ENCODE measurements at places on chromosomes 3 and 15. TPM values are rescaled to one million over a fixed set of nuclear protein-coding genes. Genes with fewer than 3 reads are reported as not detected.

- no peak for DNase-seq
Measured at GRCh38 chr3:30201715-30202114, 404.7 kb upstream of the TGFBR2 start.

GRCh38 chr15:28975766-28976179 lies 90.0 kb downstream of the APBA2 start:
- no peak for DNase-seq

- DNase-seq = no peak
Measured at GRCh38 chr3:177427540-177427939, 230.3 kb upstream of the TBL1XR1 start.

DNA sequence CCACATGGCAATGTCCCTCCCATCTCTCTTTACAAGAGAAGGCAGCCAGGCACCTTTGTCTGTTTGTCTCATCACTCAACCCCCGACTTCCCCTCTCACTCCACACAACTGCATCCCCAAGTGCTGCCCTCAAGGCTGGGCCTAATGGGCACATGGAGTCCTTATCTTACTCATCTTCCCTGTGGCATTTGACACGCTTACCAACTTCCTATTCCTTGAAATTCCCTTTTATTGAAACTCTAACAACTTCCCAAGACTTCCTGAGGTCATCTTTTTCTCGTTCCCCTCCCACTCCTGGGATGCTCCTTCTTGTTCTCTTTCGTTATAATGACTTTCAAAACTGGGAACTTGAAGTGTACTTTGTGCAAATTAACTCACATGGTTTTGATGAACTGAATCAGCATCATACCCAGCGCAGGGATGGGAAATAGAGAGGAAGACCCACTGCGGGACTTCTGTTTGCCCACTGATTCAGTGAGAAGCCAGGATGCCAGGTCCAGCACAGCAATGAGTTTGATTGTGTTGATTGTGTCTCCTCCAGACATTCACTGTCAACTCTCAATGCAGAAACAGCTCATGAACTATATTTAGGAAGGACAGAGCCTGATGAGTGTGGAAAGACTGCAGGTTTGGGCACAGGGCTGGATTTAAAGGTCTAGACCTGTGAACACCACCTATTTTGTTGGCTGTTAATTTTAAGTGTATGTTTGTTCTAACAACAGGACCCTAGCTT lies 104.7 kb upstream of the TNIK start:
- DNase-seq = no peak

DNA sequence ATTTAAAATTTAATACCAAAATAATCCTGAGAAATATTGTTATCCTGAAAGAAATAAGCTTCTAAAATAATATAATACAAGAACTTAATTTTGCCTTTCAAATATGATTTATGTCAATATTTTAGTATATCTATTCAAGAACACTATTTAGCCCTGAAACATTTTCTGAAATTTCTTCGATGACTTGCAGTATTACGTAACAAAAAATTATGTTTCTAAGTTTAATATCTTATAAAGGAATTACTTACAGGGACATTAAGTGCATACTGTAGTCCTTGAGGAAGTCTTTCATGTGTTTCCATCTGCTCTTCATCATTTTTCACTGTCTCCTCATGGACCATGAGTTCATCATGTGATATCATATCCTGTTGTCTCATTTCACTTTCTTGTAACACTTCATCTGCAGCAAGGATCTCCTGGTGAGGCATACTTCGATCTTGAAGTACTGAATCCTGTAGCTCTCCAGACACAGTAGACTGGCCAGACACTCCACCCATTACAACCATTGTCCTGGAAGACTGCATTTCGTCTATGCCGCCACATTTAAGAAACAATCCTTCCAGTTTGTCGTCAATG lies 62.0 kb downstream of the ZNF148 start:
- no peak for DNase-seq

- no peak for DNase-seq
Measured at GRCh38 chr15:69606921-69607500, 154.4 kb downstream of the RPLP1 start.

- DNase-seq = no peak
Measured at GRCh38 chr15:47715856-47716445, 1.4 kb upstream of the SEMA6D start.

GRCh38 chr3:64398476-64398875 lies 173.2 kb upstream of the PRICKLE2 start:
- DNase-seq = no peak

DNA sequence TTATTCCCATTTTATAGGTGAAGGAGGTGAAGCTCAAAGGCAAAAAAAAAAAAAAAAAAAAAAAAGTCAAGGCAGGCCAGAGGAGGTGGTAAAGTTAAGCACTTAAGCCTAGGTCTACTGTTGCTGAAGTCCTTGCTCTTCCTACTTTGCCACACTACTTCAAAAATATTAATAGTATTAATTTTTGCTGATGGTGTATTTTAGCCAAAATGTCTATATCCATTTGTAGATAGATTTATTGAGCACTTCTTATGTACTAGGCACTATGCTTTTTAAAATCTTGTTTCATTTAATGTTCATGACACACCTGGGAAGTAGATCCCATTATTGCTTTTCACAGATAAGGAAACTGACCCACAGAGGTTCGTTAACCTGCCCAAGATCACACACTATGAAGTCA lies 247.1 kb upstream of the P2RY1 start:
- DNase-seq = no peak

DNA sequence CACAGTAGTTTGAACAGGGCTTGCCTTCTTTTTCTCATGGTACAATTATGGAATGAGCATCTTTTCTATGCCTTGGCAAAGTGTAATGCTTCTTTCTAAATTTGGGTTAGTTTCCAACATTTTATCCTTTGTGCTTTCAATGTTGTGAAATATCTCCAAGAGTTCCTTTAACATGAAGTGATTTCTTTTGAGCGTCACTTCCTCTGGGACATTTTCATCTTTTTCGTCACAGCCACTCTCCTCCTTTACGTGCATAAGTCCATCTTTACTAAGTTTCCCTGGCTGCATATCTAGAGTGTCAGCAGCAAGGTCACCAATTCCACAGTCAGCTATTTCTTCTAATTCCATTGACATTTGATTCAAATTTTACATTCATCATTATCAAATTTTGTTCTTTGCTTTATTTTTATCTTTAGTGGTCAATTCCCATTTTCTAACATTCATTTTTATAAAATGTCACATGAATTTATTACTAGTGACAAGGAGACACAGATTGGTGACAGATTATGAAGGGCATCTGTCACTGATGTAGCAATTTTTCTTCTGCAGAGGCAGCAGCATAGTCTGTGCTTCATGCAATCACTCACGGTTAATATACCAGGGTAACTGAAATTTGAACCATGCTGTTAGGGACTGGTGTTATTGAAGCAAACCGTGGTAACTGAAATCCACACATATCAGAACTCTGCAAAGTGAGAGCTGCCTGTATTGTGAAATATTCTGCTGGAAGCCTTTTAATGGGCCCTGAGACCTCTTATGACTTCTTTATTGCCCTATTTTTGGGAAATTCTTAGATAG lies 126.5 kb upstream of the THBS1 start:
- no peak for DNase-seq

DNA sequence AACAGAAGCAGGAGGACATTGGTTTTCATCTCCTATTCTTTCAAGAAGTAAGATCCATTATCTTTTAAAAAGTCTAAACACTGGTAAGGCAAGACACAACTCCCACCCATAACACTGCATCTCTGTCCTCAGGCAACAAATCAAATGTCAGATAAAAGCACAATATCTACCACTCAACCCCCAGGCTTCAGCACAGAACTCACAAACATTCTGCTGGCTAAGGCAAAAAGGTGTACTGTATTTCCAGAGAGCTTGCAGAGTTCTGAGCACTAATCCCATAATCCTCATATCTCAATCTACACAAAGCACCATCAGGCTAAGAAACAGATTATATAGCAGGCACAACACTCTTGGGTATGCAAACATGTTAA lies 20.9 kb downstream of the RAF1 start:
- DNase-seq = no peak

DNA sequence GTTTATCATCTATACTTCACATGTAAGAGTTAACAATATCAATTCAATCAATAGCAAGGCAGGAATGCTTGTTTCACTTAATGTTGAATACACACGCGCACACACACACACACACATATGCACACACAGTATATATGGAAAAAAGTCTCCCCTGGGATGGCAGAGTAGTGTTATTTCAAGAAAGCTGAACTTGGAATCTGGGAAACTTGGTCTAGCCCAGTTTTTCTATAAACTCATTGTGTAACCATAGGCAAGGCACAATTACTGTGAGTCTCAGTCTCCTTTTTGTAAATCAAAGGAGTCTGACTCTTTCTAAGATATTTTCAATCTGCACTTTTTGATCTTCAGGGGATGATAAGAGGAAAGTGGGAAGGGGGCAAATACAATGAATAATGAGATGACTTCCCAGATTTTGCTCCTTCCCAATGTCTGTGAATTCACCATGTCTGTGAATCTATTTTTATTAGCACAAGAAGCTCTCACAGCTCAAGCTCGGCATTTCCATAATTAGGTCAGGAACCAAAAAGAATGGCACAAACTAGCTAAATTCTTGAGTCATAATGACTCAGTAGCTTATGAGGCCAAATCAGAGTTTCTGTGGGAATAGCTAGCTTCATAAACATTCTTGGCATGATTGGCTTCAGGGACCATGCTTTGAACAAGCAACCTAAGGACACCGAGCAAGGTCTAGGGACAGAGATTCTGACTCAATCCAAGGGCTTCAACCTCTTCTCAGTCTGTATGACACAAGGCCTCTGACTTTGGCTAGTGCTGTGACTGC lies 227.4 kb upstream of the DCBLD2 start:
- DNase-seq = no peak

DNA sequence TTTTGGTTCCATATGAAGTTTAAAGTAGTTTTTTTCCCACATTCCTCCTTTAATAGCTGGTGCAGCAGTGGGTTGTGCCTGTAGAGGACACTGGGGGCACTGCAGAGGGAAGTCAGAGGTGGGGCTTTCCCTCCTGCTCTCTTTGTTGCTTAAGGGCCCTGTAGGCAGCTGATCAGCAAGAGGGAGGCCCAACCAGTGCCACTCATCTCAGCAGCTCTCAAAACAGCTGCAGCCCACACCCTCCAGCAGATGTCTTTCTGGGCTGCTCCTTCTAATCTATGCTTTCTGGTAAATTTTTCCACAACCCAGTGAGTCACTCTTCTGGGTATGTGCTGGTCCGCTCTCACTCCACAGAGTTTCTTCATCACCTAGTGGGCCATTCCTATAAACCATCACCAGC lies 263.8 kb downstream of the FEZF2 start:
- DNase-seq = no peak

GRCh38 chr15:57263520-57263919 lies 112.8 kb upstream of the CGNL1 start:
- no peak for DNase-seq

The ZKSCAN7 gene
- polyA plus RNA-seq = 17.8 TPM

The STXBP5L gene
- polyA plus RNA-seq = 0.17 TPM

The MYNN gene
- polyA plus RNA-seq = 29.6 TPM

The CSTA gene
- 1.5 TPM for polyA plus RNA-seq

The PLA2G4E gene
- polyA plus RNA-seq = 0.03 TPM

The TIMMDC1 gene
- 101 TPM for polyA plus RNA-seq

Data from left renal cortex interstitium (tissue), 4 donors.